K562 (cell line): ENCODE measurements at places on chromosomes 3 and 15.

DNA sequence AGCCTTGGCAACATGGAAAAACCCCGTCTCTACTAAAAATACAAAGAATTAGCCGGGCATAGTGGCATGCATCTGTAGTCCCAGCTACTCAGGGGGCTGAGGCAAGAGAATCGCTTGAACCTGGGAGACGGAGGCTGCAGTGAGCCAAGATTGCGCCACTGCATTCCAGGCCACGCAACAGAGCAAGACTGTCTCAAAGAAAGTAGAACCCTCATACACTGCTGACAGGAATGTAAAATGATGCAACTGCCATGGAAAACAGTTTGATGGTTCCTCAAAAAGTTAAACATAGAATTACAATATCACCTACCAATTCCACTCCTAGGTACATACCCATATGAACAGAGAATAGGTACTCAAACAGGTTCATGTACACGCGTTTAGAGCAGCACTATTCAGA is 158.9 kb downstream of the TBC1D5 start:
- DNase-seq, result no peak

GRCh38 chr3:31246293-31247062 is 286.2 kb upstream of the STT3B start:
- no peak for DNase-seq

DNA sequence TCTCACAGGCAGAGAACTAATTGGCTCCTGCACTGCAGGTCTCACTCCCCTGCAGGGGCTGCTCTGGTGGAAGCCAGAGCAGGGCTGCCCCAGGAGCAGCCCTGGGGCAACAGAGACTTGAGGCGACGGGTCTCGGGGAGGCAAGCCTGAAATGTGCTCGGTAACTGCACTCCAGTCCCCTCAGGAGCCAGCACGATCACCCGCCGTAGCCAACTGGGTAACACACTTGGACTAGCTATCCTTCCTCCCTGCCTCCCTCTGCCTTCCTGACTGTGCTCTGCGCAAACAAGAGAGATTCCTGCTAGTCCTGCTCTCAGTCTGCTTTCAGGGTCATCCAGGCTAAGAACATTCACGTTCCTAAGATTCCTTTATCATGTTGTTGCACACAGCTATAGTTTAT is 140.7 kb upstream of the NSMCE3 start:
- DNase-seq, result no peak

- no peak for DNase-seq
Observed at GRCh38 chr3:189309400-189309975, 137.7 kb downstream of the TPRG1 start.

DNA sequence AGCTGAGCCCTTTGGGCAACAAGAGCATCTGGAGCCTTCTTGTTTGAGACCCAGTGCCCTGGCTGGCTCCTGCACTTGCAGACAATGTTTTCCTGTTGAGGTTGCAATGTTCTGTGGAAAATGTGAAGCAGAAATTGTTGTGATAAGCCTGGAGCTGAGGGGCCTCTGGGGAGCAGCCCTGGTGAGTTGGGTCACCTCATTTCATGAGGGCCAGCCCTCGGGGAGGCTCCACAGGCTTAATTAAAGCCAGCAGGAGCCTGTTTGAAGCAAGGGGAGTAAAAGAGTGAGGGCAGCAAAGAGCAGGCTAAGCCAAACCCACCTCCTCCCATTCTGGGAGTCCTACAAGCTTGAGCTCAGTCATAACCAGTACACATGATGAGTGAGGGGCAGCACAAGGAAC is 154.3 kb downstream of the ALDH1A2 start:
- no peak for DNase-seq
